ENCODE measurements at places on chromosomes 6 and 20.

GRCh38 chr6:74656453-74656852 is 549.4 kb downstream of the COL12A1 start:
- no peak for DNase-seq

DNA sequence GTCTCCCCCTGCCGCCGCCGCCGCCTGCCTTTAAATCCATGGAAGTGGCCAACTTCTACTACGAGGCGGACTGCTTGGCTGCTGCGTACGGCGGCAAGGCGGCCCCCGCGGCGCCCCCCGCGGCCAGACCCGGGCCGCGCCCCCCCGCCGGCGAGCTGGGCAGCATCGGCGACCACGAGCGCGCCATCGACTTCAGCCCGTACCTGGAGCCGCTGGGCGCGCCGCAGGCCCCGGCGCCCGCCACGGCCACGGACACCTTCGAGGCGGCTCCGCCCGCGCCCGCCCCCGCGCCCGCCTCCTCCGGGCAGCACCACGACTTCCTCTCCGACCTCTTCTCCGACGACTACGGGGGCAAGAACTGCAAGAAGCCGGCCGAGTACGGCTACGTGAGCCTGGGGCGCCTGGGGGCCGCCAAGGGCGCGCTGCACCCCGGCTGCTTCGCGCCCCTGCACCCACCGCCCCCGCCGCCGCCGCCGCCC is 474 bp downstream of the CEBPB start:
- peak; percentile 63 for DNase-seq

DNA sequence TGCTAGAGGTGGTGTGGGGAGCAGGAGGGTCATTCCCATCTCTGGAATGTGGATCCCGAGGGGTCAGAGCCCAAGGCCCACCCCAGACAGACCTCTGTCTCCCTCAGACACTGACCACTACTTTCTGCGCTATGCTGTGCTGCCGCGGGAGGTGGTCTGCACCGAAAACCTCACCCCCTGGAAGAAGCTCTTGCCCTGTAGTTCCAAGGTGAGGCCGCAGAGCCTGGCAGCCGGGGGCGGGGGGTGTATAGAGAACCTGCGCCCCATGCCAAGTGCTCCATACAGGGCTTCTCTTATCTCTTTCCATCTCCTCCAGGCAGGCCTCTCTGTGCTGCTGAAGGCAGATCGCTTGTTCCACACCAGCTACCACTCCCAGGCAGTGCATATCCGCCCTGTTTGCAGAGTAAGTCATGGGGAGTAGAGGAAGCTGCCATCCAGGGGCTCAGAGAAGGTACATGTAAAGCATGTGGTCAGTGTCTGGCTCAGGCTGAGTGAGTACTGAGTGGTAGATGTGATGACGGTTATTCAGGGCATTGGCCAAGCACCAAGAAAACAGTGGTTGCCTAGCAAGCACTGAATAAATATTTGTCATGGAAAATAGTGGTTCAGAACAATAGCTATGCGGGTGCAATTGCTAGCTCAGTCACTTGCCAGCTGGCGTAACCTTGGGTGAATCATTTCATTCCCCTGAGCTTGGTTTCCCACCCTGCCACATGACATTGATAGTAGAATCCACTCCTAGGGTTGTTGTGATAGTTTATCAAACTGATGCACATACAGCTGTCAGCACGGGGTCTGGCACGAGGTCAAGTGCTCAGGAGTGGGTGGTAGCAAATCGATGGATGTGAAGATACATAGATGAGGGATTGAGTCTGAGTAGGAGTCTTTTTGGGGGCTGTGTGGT is 3.5 kb downstream of the PIGT start:
- no peak for DNase-seq

DNA sequence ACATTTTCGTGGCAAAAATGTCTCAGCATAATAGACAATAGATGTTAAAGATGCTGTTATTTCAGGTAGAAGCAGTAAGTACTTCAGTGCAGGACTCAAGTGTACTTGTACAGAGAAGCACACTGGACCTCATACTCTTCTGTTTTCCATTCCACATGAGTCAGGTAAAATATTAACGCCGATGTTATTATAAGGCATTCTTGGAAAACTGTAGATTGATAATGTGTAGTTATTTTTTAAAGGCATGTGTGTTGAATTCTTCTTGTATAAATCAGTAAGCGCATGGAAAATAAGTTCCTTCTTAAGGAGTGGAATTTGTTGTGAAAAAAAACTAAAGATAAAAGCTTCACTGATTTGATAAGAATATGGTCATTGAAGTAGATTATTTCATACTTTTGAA is 45.8 kb downstream of the DOP1A start:
- DNase-seq, result no peak

GRCh38 chr6:51617751-51618150 is 469.7 kb downstream of the PKHD1 start:
- no peak for DNase-seq

DNA sequence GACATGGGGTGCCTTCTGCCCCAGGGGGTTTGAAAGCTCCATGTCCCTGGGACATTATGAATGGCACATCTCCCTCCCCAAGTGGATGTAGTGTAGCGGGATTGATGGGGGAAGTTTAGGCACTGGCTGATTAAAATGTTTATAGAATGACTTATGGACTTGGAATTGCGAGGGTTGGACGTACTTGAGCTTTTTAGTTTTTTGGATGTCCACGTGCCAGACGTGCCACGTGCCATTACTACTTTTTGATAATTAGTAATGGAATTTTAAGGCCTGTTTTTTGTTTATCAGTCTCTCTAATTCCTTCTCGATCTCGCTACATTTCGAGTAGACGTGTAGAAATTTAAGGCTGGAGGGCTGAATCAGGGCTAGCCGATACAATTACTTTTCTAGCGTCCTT is 162.8 kb downstream of the TBXT start:
- DNase-seq, result no peak

DNA sequence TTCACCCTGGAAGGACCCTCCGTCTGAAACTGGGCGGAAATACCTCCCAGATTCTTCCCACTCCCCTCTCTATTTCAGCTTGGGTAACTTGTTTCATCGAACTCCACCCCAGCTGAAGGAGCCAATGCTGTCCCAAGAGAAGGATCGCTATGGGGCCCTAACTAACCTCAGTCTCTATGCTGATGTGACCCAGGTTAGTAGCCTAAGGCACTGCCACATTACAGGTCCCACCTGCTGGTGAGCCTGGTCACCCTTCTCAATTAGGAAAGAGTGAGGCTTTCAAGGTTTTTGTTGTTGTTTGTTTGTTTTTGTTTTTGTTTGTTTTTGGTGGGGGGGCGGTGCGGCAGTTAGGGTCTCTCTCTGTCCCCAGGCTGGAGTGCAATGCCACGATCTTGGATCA is 168.4 kb downstream of the OR2B2 start:
- DNase-seq, result no peak

DNA sequence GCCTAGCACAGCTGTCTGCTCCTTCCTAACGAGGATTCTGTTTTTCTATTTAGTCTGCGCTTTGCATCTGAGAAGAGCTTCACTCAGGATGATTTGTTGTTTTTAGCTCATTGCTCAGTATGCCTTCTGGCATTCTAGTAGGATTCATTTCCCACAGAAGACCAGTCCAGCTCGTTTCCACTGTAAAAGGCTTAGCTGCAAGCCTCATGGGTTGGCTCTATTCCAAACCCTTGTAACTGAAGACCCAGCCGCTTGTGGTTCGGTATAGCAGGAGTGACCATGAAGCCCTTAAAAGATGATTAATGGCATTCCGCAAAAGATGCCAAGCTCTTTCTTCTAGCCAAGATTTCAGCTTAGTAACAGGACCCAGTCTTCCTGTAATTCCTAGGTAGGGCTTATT is 7.2 kb downstream of the ADGRF1 start:
- DNase-seq, result no peak

DNA sequence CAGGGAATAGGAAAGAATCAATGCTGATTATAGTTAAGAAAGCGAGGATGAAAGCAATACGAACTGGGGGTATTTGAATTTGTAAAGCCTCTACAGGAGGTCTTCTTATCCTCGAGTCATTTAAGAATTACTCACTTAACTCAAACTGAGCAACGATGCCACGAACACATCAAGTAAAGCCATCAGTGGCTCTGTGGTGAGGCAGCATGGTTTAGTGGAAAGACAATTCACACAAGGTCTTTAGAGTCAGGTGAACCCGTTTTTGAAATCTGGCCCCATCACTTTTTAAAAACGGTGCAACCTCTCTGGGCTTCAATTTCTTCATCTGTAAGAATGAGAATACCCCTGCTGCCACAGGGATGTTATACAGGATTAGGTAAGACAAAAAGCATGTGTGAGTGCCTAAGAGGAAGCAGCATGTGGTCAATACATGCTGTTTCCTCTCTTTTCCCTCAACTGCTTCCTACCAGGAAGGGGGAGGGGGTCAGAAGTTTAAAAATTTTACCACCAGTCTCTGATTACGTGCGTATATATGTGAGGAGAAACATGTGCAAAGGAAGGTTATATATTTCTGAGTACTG is 162.0 kb downstream of the BTBD9 start:
- DNase-seq, result no peak

DNA sequence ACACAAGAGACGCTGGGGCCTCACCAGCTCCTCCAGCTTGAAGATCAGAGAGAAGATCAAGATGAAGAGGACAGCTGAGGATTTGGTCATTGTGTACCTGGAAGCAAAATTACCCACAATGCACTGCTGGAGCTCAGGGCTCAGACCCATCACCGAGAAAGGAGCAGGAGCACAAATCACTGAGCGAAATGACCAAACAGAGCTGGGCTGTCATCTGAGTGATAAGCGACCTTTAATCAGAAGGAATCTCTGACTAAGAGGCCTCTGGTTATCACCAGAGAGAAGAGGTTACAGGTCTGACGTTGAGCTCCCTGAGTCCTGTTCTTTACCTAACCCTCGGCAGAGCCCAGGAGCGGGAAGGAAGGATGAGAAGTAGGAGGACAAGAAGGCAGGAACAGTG is 47.5 kb upstream of the CDH22 start:
- no peak for DNase-seq

- DNase-seq, result no peak
Measured at GRCh38 chr20:13422637-13423036, 201.6 kb downstream of the ISM1 start.

- no peak for DNase-seq
Measured at GRCh38 chr20:33328157-33329137, 45.4 kb downstream of the BPIFB1 start.

DNA sequence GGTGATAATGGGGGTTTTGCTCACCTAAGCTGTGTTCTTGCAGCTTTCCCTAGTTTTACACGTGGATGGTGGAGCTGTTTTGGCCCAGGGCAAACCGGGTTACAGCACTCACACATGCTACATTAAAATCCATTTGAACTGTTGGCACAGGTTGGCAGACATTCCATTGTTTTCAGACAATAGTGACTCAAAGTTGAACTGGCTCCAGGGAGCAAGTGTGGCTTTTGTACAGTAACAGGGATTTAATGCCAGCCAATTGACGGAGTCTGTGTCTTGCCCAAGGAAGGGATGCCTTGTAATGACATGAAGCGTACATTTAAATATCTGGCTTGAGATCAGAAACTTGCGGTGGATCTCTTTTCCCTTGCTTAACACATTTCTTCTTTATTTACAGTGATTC is 183.1 kb downstream of the DTNBP1 start:
- DNase-seq, result no peak

DNA sequence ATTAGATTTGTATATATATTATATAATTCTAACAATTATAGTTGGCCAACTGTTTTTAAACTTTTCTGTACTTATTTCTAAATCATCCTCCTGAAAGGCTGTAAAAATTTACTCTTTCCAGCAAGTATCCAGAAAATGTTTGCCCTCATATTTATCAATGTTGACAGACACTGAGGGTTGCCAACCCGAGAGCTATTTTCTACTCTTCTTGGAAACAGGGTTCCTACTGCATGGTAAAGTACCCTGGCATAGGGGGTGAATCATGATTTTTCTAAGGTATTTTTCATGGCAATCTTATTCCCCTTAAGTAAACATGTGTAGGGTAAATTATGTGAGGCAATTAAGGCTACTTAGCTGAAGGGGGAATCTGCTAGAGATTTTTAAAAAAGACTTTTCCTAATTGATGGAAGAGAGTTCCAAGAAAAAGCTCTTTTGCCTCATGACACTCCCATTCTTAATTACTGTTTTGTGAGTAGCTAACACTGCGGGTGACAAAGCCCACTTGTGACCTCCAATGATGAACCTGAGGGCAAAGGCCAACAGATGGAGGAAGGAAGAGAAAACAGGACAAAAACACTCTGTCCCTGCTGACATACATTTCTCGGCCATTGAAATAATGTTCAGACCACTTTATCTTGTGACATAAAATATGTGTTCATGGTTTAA is 37.9 kb downstream of the GPX5 start:
- no peak for DNase-seq

GRCh38 chr20:35490736-35491181 is 35.4 kb downstream of the CEP250 start:
- peak; percentile 73 for DNase-seq

DNA sequence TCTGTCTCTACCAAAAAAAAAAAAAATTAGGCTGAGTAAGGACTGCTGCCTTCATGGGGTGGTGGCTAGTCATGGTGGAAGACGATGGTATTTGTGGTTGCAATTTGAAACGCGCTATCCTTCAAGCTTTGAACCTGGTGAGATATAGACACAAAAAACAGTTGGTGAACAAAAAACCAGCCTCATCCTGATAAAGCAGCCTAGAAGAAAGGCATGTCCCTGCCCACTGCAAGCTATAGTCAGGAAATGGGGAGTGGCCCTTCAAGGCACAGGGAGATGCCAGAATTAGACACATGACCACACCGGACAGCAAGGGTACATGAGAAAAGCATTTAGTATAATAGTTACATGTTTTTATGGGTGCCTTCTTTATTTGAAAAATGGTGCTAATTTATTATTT is 193.6 kb downstream of the NFATC2 start:
- no peak for DNase-seq

DNA sequence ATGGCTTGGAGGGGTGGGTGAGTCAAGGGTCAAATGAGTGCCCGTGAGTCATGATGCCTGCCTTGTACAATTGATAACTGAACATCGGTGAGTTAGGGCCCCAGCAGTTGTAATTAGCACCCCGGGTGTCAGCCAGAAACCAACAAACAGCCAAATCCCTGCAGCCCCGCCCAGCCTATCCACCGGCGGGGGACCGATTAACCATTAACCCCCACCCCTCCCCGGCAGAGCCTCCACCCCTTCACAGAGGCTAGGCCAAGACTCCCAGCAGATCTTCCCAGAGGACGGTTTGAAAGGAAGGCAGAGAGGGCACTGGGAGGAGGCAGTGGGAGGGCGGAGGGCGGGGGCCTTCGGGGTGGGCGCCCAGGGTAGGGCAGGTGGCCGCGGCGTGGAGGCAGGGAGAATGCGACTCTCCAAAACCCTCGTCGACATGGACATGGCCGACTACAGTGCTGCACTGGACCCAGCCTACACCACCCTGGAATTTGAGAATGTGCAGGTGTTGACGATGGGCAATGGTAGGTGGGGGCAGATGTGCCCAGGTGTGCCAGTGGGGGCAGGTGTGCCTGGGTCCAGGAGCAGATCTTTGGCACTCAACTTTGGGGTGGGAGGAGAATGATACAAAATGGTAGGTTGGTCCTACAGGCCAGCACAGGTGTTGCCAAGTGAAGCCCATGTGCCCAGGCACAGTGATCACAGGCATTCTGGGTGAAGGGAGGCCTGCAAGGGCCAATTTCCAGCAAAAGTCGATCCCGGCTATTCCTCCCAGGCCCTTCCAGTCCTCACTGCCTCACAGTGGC is 45.7 kb downstream of the HNF4A start:
- no peak for DNase-seq

- no peak for DNase-seq
Measured at GRCh38 chr6:14129575-14129974, 12.0 kb downstream of the CD83 start.

Data from immature natural killer cell (primary cell).